ENCODE measurements at places on chromosomes 1 and 21.
A peak's percentile ranks its signal among the peaks of the same experiment; 100 is the strongest.

GRCh38 chr1:219771080-219771479 is 157.3 kb downstream of the SLC30A10 start:
- no peak for DNase-seq

GRCh38 chr1:162908780-162909179 is 47.8 kb upstream of the CCDC190 start:
- no peak for DNase-seq

DNA sequence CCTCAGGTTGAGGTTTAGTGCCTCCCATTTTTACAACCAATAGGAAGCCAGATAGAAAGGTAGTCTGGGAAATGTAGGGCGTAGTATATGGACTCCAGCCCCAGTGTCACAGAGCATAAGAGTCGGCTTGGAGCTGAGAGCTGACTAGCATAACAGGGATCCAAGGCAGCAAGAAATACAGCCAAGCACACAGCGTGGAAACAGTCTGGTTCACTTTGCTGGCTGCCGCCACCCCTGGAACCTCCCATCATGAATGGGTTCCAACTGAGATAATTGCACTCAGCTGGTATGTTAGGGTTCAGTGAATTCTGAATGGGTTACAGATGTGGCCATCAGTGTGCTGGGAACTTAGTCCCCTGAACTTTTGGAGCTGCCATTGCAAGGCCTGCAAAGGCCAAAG is 76.7 kb upstream of the GPR88 start:
- DNase-seq: peak; percentile 52

DNA sequence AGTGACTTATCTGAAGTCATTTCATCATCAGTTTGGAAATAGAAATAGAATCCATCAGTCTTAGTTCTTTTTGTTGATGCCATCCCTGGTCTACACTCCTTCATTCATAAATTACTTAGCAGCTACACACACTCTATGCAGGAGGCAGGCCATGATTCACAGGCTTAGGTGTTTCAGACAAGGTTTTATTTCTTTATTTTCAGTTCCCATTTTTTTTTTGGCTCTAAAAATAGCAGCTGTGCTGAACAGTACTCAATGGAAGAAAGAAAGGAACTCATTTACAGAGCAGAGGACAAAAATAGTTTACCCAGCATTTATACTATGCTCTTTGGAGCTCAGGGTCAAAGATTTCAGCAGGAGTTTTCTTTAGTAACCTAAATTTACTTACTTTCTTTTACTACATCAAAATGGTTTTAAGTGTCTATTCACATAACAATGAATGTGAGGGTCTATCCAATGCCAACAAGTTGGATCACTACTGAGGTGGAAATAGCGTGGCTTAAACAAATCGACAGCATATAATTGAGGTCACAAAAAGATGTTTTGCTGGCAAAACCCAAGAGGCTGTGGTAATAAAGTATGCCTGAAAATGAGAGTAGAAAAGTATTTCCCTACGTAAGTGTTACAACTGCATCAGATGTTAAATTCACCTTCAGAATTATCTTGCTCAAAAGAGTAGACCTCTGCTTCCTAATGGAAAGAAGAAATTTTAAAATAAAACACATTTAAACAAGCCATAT is 7.7 kb downstream of the KRTAP19-8 start:
- no peak for DNase-seq

DNA sequence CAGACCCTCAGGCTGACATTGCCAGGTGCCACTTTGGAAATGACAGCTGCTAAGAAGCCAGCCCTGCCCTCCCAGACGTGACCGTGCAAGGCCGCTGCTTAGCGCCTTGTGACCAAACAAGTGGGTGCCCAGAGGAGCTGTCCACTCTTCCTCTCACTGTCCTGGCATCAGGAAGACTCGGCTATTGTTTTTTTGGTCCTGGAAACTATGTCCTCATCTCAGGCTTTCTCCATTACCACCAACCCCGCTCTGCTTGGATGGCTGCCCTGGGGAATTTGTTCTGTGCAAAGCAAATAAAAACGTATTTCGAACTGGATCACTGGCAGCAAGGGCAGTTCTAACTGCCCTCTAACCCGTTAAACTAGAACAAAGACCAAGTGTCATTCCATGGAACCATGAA is 13.7 kb upstream of the TENT5C start:
- no peak for DNase-seq

DNA sequence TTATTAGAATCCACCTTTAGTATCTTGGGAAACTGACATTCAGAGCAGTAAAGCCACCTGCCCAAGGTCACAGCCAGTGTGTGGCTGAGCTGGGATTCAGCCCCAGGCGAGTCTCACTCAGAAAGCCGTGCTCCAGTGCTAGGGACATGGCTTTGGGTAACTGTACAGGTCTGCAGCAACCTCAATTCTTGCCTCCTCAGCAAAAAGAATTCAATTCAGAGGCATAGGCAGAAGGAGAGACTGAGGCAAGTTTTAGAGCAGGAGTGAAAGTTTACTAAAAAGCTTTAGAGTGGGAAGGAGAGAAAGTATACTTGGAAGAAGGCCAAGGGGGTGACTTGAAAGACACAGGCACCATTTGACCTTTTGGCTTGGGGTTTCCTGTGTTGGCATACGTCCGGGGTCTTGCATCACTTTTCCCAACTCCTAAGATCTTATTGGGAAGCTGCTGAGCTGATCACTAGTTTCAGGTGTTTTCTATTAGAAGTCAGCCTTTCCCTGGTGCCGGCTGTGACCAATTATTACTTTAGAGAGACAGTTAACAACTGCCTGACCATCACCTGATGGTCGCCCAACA is 529.3 kb downstream of the MATN1 start:
- no peak for DNase-seq

GRCh38 chr21:45555557-45556301 is 13.5 kb upstream of the SLC19A1 start:
- DNase-seq: no peak

DNA sequence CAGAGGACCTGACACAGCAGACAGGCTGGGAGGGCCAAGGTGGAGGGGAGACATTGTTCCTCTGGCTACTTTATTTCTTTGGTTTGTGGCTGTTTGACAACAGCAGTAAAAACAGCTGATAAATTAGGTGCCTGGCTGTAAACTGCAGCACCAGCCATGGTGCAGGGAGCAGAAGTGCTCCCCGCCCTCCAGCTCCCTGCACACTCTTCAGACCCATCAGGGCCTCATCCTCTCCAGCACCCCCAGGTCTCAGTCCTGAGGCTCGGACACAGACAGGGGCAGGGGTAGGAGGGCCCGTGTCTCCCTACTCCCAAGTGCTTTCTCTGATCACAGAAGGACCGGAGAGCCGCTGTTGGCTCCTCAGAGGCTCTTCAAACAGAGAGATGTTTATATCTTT is 17.7 kb upstream of the LRRN2 start:
- no peak for DNase-seq
